Lung (tissue), 17 donors: ENCODE measurements at places on chromosomes 1 and 21. TPM values are rescaled to one million over a fixed set of nuclear protein-coding genes. Genes with fewer than 3 reads are reported as not detected.
A peak's percentile ranks its signal among the peaks of the same experiment; 100 is the strongest.

GRCh38 chr1:23930861-23931490 lies 17.8 kb upstream of the CNR2 start:
- no peak overlapping the region for H3K4me3 ChIP-seq
- H3K36me3 ChIP-seq, result no peaks in the 10 kb centered on the region
- no peaks in the 10 kb centered on the region for H3K4me1 ChIP-seq
- DNase-seq, result no peak
- H3K27me3 ChIP-seq, result no peaks in the 10 kb centered on the region
- H3K27ac ChIP-seq, result peak overlapping the region; percentile 70

DNA sequence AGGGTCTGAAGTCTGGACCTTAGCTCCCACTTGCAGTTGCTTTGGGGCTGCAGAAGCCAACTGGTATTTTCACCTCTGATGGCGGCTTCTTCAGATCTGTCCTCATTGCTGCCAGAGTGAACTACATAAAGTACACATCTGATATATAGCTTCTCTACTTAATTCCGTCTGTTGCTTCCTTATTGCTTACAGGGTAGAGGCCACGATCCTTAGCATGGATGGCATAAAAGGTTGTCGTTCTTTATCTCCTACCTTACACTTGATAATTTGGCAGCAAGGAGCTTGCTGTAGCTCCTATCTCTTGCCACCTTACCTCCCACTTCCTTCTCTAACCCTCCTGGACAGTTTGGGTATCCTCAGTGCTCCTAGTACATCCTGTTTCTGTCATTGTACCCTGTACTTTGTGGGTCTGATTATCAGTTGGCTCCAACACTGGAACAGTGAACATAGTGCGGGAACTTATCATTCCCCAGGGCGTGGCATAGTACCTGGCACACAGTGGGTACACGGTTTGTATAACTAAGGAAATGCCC lies 30.9 kb upstream of the NBL1 start:
- H3K36me3 ChIP-seq, result peaks cover 10% of the 10 kb centered on the region
- no peak for DNase-seq
- peaks cover 6% of the 10 kb centered on the region for H3K4me1 ChIP-seq
- H3K27ac ChIP-seq, result peak overlapping the region; percentile 46
- H3K27me3 ChIP-seq, result no peaks in the 10 kb centered on the region
- H3K4me3 ChIP-seq, result no peak overlapping the region

- no peak overlapping the region for H3K27ac ChIP-seq
- no peak for DNase-seq
- no peaks in the 10 kb centered on the region for H3K36me3 ChIP-seq
- no peaks in the 10 kb centered on the region for H3K27me3 ChIP-seq
Observed at GRCh38 chr1:160520999-160521398, 2.1 kb downstream of the SLAMF6 start.

GRCh38 chr1:14302025-14302424 lies 296.5 kb upstream of the KAZN start:
- H3K27me3 ChIP-seq, result no peaks in the 10 kb centered on the region
- no peaks in the 10 kb centered on the region for H3K36me3 ChIP-seq
- H3K4me3 ChIP-seq, result no peak overlapping the region
- H3K4me1 ChIP-seq, result no peaks in the 10 kb centered on the region
- no peak for DNase-seq
- no peak overlapping the region for H3K27ac ChIP-seq

Gene NAXE
- 95.8 TPM for total RNA-seq

- no peak for DNase-seq
- H3K36me3 ChIP-seq, result no peaks in the 10 kb centered on the region
- no peaks in the 10 kb centered on the region for H3K4me1 ChIP-seq
Observed at GRCh38 chr1:218249338-218250140, 35.6 kb upstream of the RRP15 start.

GRCh38 chr1:2247760-2248126 lies 19.6 kb downstream of the SKI start:
- no peaks in the 10 kb centered on the region for H3K27me3 ChIP-seq
- H3K27ac ChIP-seq, result peak overlapping the region; percentile 81
- DNase-seq, result no peak

- H3K4me3 ChIP-seq, result no peak overlapping the region
- no peak overlapping the region for H3K27ac ChIP-seq
- no peaks in the 10 kb centered on the region for H3K4me1 ChIP-seq
- no peaks in the 10 kb centered on the region for H3K36me3 ChIP-seq
Observed at GRCh38 chr1:173431304-173432045, 45.7 kb upstream of the PRDX6 start.

- H3K27me3 ChIP-seq, result no peaks in the 10 kb centered on the region
- no peaks in the 10 kb centered on the region for H3K36me3 ChIP-seq
- DNase-seq, result no peak
- H3K4me1 ChIP-seq, result no peaks in the 10 kb centered on the region
Observed at GRCh38 chr1:70038025-70038424, 167.4 kb downstream of the LRRC40 start.

GRCh38 chr1:223183268-223183862 lies 40.3 kb upstream of the TLR5 start:
- DNase-seq, result no peak
- no peak overlapping the region for H3K27ac ChIP-seq
- H3K36me3 ChIP-seq, result no peaks in the 10 kb centered on the region
- H3K4me1 ChIP-seq, result peaks cover 3% of the 10 kb centered on the region
- H3K4me3 ChIP-seq, result no peak overlapping the region

Gene ATP1A2
- total RNA-seq, result 4.8 TPM

DNA sequence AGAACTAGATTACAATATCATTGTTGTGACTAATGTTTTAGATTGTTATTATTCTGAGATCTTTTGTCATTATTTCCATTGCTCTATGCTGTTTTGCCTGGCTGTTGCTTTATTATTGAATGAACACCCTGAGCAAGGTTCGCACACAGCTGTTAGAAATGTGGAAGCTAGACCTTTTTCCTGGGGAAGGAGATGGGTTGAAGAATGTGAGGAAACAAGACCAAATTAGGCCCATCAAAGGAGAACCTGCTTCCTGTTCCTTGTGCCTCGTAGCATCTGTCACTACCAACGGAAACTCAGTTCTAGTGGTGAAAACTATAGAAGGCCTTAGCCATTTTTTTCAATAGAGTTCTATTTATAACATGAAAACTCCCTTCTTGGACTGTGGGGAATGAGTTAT lies 68.7 kb downstream of the RGL1 start:
- no peaks in the 10 kb centered on the region for H3K27me3 ChIP-seq
- H3K27ac ChIP-seq, result no peak overlapping the region
- no peak overlapping the region for H3K4me3 ChIP-seq
- no peaks in the 10 kb centered on the region for H3K36me3 ChIP-seq
- peaks cover 43% of the 10 kb centered on the region for H3K4me1 ChIP-seq

- H3K27me3 ChIP-seq, result peaks cover 2% of the 10 kb centered on the region
- no peaks in the 10 kb centered on the region for H3K36me3 ChIP-seq
- H3K27ac ChIP-seq, result no peak overlapping the region
- no peaks in the 10 kb centered on the region for H3K4me1 ChIP-seq
- no peak for DNase-seq
- H3K4me3 ChIP-seq, result no peak overlapping the region
Observed at GRCh38 chr1:67059346-67059745, 5.4 kb upstream of the SLC35D1 start.

DNA sequence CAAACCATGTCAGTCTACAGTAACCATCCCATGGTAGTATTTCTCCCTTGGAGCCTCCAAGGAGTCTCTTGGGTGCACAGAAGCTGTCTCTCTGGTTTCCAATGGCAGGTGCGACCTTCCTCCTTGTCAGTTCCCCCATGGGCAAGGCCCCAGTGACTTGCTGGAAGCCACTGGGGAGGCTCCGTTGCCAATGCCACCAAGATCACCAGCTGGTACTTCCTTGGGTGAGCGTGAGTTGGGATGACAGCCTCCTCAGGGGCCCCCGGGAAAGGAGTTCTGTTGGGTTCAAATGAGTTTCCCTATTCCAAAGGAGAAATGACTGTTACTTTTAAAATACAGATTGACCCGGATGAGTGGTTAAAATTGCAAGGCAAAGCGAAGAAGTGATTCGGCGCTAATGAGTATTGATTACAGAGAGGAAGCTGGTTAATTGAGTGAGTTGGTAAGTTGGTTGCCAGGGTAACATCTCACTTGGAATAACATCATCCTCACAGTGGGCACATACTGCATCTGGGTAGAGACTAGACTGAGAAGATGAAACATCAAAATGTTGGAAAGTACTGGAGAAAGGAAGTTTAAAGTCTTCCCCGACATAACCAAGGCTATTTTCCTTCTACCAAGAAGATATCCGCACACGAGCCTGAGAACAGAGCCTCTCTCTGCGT lies 53.0 kb upstream of the LAPTM5 start:
- no peaks in the 10 kb centered on the region for H3K36me3 ChIP-seq
- DNase-seq, result no peak
- peaks cover 14% of the 10 kb centered on the region for H3K27me3 ChIP-seq
- H3K4me3 ChIP-seq, result no peak overlapping the region

DNA sequence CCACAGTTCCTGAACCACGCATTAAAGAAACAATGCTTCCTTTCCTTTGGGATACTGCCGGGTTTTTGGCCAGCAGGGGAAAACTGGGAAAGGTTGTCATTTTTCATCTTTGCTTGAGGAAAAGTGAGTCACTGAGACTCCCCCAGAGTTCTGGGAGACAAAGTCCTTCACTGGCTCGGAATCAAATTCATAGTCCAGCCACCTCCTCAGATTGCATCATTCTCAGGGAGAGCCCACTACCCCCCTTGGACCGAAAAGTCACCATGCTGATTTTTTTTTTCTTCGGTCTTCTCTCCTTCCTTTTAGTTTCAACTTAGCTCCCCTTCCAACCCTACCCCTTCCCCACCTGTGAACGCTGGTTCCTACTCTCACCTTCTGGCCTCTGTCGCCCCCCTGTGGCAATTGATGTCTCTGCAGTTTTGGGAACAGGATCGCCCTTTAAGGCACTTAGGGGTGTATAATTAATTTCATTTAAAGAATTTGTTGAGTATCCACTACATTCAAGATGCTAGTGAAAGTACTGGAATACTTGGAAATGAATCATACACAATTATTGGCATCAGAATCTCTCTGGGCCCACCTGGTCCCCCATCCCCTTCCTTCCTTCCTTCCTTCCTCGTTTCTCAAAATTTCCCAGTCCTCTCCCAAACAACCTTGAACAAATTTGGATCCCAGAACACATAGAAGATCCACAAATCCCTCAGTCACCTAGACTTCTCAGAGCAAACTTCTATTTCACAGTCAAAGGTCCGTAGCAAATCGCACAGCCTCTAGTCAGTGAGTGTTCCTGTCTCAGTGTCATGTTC lies 6.9 kb downstream of the ACKR1 start:
- H3K27me3 ChIP-seq, result peaks cover 21% of the 10 kb centered on the region
- H3K4me1 ChIP-seq, result no peaks in the 10 kb centered on the region
- DNase-seq, result peak; percentile 19
- no peak overlapping the region for H3K4me3 ChIP-seq
- no peaks in the 10 kb centered on the region for H3K36me3 ChIP-seq

DNA sequence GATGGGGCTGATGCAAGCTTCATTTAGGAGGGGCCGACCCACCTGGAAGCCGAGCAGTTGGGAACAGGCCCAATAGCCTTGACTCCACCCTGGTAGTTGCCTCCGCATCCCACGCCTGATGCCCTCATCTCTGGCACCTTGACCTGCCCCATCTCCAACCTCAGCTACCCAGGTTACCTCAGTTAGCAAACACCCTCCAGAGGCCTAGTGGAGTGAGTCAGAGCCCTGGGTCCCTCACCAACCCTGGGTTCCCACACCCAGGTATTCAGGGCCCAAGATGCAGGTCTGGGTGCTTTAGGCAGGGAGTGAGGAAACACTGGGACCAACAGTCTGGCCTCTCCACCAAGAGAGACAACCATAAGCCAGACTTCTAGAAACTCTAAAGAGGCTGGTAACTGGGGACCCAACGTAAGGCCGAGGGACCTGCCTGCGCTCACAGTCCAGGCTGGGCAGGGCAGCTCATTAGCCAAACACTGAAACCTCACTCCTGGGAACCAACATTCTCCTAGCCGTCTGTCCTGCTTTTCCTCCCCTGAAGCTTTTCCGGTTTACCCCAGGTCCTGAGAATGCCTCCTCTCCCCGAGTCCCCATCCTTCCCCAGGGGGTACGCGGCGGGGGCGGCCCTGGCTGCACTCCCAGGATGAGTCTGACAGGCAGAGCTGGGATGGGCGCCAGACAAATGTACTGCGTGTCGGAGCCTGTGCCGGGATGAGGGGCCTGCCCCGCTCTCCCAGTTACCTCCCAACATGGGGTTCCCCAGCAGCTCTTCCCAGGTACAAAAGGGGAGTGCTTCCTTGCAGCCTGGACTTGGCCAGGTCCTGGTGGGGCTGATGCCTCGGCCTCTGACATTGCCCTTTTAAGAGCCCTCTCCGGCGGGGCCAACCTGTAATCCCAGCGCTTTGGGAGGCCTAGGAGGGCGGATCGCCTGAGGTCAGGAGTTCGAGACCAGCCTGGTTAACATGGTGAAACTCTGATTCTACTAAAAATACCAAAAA lies 8.9 kb upstream of the CELSR2 start:
- no peak overlapping the region for H3K27ac ChIP-seq
- no peak overlapping the region for H3K4me3 ChIP-seq
- DNase-seq, result peak; percentile 65
- peaks cover 31% of the 10 kb centered on the region for H3K36me3 ChIP-seq

Gene TNFRSF4
- 5.3 TPM for total RNA-seq

- DNase-seq, result no peak
- H3K27me3 ChIP-seq, result no peaks in the 10 kb centered on the region
- peaks cover 3% of the 10 kb centered on the region for H3K4me1 ChIP-seq
- H3K4me3 ChIP-seq, result no peak overlapping the region
Observed at GRCh38 chr1:110012100-110012780, 22.2 kb upstream of the STRIP1 start.

- no peak overlapping the region for H3K4me3 ChIP-seq
- H3K36me3 ChIP-seq, result no peaks in the 10 kb centered on the region
- peak; percentile 76 for DNase-seq
- no peaks in the 10 kb centered on the region for H3K4me1 ChIP-seq
Observed at GRCh38 chr1:41454406-41454805, 30.1 kb downstream of the EDN2 start.

Gene OR2T35
- total RNA-seq, result not detected

Gene ZNF683
- 0.40 TPM for total RNA-seq

- H3K27me3 ChIP-seq, result no peaks in the 10 kb centered on the region
- no peak overlapping the region for H3K4me3 ChIP-seq
- no peak overlapping the region for H3K27ac ChIP-seq
- no peak for DNase-seq
- H3K36me3 ChIP-seq, result no peaks in the 10 kb centered on the region
Observed at GRCh38 chr1:177255411-177255810, 84.7 kb downstream of the BRINP2 start.

DNA sequence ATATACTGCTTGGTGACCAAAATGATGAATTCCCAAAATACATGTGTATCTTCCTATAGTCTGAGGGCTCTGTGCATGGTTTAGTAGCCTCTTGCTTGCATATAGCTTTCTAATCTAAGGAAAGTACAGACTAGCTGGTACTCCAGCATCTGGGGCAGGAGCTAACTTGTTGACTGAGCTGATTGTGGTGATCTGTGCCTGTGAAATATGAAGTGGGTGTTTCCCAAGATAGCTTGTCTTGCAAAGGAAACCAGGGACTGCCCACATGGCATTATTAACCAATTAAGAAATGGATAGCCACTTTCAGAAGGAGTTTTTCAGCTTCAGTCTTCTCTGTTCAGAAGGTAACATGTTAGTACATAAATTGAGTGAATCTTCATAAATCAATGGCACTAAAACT lies 219.8 kb downstream of the NEGR1 start:
- DNase-seq, result no peak
- no peak overlapping the region for H3K4me3 ChIP-seq
- no peaks in the 10 kb centered on the region for H3K27me3 ChIP-seq

- H3K4me3 ChIP-seq, result no peak overlapping the region
- DNase-seq, result no peak
- H3K27me3 ChIP-seq, result no peaks in the 10 kb centered on the region
- H3K4me1 ChIP-seq, result no peaks in the 10 kb centered on the region
- no peak overlapping the region for H3K27ac ChIP-seq
- no peaks in the 10 kb centered on the region for H3K36me3 ChIP-seq
Observed at GRCh38 chr1:207081088-207081487, 7.6 kb upstream of the C4BPB start.

Gene CYP4B1
- total RNA-seq, result 164 TPM

- DNase-seq, result peak; percentile 84
- H3K27me3 ChIP-seq, result peaks cover 10% of the 10 kb centered on the region
- peak overlapping the region; percentile 5 for H3K27ac ChIP-seq
- peaks cover 21% of the 10 kb centered on the region for H3K4me1 ChIP-seq
- no peak overlapping the region for H3K4me3 ChIP-seq
Observed at GRCh38 chr1:30809514-30810263, 52.1 kb upstream of the LAPTM5 start.
